ENCODE measurements at places on chromosomes 16 and 17.
A peak's percentile ranks its signal among the peaks of the same experiment; 100 is the strongest.

DNA sequence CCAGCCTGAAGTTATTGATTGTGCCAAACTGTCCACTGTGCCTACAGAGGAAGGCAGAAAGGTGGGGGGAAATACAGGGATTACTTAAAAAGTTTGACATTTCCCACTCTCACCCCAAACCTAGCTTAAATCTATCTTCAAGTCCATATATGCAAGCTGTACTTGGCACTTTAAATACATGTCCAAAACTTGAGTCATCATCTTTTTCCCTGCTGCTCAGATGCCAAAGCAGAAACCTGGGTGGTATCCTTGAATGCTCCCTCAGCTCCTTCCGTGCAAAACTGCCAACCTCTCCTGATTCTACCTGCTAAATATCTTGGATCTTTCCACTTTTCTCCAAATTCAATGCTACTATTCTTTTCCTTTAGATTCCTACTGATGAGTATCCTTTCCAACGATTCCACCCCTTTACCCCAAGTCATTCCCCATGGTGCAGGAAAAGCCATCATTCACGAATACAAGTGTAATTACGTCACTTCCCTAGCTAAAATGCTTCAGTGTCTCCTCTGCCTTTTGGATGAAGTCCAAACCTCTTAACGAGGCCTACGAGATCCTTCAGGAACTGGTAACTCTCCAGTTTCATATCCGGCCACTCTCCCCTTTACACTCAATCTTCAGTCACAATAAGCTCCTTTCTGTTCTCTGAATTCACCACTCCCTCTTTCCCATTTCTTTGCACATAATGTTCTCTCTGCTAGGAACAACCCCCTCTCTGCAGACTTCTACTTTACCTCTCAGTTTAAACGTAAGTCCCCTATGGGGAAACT is 9.3 kb downstream of the BECN1 start:
- DNase-seq = peak; percentile 63

DNA sequence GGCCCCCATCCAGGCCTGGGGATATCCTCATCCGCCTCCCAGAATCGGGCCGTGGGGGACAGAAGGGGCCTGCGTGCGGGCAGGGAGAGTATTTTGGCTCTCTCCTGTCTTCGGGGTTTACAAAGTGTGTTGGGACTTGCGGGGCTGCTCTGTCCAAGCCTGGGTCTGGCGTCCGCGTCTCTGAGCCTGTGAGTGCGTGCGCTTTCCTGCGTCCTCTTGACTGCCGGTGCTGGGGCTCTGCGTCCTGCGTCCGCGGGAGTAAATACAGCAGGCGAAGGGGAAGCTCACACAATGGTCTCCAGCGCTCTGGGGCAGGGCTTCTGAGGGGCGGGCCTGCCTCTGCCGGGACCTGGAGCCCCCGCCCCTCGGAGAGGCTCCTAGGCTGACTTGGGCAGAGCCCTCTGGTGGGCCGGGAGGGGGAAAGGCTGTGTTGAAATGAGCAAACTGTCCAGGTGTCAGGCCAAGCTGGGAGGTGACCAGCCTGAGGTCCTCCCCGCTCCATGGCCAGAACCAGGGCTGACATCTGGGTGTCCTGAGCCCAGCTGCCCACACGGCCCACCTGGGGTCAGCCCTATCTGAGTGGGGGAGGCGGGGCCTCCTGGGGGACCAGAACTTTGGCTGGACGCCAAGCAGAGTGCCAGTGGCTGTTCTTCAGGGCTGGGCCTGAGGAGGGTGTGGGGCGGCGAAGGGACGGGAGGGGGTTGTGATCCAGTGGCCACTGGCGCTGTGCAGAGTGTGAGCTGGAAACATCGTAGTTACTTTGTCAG is 233.6 kb downstream of the SEC14L1 start:
- peak; percentile 90 for DNase-seq

DNA sequence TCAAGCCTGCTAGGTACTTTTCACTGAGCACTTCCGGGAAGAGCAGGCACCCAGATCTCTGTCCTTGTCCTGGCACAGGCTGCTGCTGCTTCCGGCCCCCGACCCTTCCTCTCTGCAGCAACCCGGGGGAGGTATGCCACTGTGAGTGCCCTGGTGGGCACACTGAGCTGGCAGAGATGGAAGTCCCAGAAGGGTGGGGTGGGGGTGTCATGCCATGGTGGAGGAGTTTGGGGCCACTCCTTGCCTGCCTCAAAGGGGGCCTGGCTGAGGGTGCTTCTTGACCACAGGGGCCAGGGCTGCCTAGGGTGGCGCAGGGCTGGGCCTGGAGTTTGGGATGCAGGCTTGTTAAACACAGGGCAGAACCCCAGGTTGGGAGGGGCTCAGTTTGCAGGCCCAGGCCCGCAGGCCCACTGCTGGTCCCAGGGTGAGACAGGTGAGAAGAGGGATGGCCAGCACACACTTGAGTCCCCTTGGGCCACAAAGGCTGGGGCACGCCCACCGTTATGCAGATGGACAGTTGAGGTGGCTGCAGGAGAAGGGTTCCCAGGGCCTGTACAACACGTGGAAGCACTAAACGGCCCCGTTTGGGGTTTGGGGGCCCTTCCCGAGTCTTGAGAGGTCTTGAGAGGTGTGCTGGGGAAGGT is 8.7 kb downstream of the TMEM235 start:
- no peak for DNase-seq

- DNase-seq = no peak
Measured at GRCh38 chr16:68217506-68217905, 18.4 kb downstream of the ESRP2 start.

DNA sequence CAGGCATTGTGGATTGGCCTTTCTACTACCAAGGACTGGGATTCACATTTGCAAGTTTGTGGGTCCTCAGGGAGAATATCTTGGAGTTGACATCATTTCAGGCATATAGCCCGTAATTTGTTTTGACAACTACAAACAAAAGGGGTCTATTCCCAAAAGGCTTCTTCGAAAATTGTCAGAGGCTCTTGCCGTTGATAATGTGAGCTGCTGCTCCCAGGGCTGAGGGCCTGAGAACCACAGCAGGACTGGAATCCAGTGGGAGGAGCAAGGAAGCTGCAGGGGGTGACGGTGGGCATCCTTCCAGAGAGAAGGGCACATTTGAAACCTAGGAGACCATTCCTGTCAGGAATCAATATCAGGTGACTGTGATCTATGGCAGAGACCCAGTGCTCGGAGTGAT is 761.6 kb upstream of the RBFOX1 start:
- no peak for DNase-seq

DNA sequence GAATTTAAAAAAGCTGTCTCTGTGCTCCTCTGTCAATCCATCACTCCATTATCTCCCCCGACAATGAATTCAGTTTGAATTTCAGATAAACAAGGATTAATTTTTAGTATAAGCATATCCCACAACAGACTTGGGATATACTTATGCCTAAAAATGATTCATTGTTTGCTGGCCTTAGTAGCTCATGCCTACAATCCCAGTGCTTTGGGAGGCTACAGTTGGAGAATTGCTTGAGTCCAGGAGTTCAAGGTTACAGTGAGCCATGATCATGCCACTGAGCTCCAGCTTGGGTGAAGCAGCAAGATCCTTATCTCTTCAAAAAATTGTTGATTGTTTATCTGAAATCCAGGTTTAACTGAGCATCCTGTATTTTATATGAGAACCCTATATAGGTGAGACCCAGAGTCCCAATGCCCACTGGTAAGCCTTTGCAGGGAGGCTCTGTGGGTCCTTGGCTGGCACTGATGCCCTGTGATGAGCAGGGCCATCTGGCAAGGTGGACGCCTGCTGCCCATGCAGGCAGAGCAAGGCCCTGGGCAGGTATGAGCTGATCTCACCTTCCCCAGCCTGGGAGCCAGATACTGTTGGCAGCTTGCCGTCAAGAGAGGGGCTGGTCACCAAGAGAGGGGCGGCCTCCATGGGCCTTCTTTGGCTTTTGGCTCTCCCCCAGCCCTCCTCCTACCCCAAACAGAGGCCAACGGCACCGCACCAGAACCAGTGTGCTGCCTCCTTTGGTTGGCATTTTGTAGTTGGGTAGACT is 158.7 kb downstream of the SEC14L1 start:
- DNase-seq = no peak

GRCh38 chr16:53094013-53094630 is 39.3 kb downstream of the CHD9 start:
- peak; percentile 72 for DNase-seq

- DNase-seq = no peak
Measured at GRCh38 chr16:87939562-87940423, 3.5 kb upstream of the CA5A start.

DNA sequence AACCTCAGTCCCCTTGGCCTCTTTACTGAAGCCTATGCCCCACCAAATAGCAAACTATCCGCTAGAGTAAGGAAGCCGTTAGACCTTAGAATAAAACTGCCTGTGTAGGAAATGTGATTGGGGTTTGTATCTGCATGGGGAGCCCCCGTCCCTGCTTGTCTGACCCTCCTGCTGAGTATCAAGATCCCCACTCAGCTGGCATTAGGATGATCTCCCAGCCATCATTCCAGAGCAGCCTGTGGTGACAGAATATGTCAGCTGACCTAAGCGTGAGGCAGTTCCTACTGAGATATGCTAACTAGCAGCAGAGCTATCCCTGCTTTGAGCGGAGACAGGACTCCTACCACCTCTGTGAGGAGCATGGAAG is 645 bp upstream of the GFOD2 start:
- no peak for DNase-seq

GRCh38 chr17:11857006-11857405 is 140.3 kb downstream of the ZNF18 start:
- no peak for DNase-seq

DNA sequence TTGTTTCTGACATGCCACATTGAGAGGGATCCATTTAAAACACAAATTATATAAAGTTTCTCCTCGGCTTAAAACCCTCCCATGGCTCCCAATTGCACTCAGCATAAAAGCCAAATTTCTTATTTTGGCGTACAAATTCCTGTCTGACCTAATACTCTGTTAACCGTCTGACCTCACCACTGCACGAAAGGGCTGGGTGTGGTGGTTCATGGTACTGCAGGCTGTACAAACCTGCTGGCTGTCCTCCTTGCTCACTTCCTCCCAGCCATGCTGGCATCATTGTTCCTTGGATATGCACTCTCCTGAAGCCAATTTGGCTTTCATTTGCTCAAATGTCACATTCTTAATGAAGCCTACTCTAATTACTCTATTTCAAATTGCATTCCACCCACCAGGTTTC is 301.6 kb upstream of the C16orf82 start:
- DNase-seq = no peak

GRCh38 chr16:10080051-10080772 is 102.0 kb downstream of the GRIN2A start:
- DNase-seq = peak; percentile 73

DNA sequence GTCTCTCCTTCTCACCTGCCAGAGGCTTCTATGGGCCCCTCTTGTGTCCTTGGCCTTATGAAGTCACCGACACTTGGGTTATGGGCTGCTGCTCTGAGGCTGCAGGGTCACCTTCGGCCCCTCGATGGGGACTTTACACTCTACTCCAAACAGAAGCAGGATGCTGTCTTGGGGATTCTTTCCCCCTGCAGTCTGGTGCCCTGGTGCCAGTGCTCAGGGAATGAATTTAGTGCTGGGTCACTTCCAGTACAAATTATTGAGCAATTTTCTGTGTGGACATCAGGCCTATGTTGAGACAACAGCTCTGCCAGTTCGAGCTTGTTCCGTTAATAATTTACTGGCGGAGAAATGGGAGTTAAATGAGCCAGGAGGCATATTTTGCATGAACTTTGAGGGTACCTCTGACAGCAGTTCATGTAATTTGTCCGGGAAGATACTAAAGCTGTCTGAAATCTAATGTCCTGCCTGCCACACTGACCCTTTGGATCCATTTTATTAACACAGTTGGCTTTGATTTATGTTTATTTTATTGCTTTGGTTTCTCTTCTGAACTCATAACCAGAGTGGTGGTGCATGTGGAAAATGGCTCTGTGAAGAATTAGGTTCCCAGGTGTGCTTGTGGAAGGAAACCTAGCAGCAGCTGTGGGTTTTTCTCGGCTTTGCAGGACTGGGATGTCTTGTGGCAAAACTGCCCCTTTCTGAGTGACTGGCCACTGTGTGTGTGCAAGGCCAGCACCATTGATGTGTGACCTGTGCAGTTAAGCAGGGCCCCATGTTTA is 34.1 kb upstream of the DHX8 start:
- DNase-seq = no peak

DNA sequence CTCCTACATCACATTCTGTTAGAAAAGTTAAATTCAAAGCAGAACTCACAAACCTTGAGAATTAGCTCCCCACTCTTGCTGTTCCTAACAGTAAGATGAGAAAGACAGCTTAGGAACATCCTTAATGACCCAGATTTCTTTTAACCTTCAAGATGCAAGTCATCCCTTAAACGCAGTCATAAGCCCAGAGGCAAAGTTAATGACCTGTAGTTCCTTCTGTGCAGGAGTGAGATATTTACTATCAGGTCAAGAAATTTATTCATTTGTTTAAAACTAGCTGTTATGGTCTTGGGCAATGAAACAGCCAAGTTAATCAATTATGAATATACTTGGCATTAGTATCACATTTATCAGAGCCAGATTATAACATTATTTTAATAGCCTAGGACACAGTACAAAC is 37.1 kb downstream of the NXPH3 start:
- DNase-seq = no peak

DNA sequence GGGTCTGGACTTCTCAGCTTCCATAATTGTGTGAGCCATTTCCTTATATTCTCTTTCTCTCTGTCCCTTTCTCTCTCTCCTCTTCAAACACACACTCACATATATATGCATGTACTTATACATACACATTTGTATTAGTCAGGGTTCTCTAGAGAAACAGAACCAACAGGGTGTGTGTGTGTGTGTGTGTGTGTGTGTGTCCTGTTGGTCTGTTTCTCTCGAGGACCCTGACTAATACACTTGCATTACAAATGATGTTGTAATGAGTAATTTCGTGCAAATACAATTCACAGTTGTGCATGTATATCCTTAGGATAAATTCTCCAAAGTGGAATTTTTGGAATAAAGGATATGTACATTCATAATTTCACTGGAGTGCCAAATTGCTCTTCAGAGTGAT is 115.3 kb downstream of the NPIPB5 start:
- no peak for DNase-seq

DNA sequence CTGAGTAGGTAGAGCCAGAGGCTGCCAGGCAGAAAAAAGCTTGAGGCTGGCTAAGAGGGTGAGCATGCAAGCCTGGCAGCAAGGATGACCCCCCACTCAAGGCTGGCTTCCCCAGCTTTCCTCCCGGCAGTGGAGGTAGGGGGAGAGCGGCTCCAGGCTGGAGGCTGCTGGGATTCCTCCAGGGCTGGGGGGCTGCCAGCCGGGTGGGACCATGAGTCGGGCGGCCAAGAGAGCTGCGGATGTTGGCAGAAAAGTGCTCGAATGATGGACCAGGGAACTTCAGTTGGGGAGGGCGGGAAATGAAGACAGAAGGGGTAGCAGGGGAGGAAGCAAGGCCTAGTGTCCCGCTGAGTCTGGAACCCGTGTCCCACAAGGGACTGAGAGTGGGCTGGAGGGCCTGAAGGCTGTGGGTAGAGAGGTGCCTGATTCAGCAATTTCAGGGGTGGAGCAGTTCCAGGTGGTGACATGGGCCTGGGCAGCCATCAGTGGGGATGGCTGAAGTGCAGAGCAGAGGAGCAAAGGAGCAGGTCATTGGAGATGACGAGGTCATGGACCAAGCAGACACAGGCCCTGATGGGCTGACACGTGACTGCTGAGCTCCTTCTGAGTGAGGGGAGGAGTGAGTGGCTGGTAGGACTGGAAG is 20.3 kb downstream of the HSD11B2 start:
- no peak for DNase-seq

- DNase-seq = no peak
Measured at GRCh38 chr17:62950067-62950466, 16.0 kb upstream of the TANC2 start.
